ENCODE measurements at places on chromosomes 11 and 22.

GRCh38 chr11:83002053-83002452, 69.6 kb downstream of the RAB30 start:
- no peak for DNase-seq

GRCh38 chr11:81237139-81237538, 1496.5 kb downstream of the FAM181B start:
- DNase-seq: peak; percentile 48

DNA sequence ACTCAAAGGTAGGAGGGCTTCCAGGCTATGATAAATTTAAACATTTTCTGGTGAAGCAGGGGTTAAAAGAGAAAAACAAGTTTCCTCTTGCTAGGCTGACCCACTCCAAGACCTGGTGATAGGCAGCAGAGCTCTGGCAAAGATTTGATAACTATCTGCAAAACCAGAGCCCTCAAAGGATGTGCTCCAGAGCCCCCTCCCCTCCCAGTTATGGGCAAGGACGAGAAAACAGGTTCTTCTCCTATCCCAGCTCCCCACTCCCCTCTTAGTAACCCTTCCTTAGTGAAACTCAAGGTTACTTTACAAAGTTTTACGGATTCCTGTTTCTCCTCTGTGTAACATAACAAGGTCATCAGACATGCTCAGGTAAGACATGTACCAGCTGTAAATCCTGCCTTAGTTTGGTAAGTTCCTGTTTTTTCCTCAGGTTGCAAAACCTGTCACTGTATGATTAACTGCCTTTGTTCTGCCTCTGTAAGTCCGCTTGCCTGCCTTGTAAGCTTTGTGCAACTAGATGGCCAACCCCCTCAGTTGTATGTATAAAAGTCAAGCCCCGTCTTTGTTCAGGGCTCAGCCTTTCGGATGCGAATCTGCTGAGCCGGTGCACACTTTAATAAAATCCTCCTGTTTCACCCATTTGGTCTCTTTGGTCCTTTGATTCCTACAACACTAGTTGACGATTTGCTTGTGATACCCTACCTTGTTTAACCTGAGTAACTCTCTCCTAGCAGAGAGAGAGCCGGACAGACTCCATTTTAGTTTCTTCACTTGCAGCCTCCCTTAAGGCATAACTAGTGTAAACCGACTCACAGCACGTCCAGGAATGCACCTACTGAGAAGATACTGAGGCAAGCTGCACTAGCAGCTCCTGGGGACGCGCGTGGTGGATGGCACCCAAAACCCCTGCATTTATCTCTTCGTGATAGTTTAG, 13.9 kb downstream of the APOBEC3H start:
- DNase-seq: no peak

GRCh38 chr11:116545912-116546311, 226.9 kb downstream of the BUD13 start:
- DNase-seq: no peak

DNA sequence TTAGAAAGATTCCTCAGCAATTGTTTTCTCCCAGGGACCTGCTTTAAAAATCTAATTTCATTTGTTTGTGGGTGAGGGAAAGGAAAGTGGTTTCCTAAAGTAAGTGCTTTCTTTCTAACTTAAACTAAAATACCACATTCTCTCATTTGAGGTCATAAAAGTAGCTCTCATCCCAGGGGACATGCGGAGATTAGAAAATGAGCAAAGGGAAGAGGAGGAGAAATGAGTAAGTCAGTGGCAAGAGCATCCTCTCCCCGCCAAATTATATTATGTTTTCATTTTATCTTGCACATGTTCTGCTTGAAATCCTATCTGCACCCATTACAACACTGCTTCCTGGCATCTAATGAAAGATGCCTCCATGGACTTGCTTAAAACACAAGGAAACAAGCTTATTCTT, 191.4 kb downstream of the ARHGAP42 start:
- peak; percentile 91 for DNase-seq

GRCh38 chr22:33807470-33807869, 112.8 kb downstream of the LARGE1 start:
- peak; percentile 61 for DNase-seq

- peak; percentile 71 for DNase-seq
Measured at GRCh38 chr11:110711776-110712658, at the start of gene ARHGAP20. Gene ARHGAP20, minus strand, starts transcription at chr11:110712437. Its CDS starts 206 bp downstream, at chr11:110712231.

- DNase-seq: no peak
Measured at GRCh38 chr22:47022475-47022874, 260.0 kb downstream of the TBC1D22A start.

DNA sequence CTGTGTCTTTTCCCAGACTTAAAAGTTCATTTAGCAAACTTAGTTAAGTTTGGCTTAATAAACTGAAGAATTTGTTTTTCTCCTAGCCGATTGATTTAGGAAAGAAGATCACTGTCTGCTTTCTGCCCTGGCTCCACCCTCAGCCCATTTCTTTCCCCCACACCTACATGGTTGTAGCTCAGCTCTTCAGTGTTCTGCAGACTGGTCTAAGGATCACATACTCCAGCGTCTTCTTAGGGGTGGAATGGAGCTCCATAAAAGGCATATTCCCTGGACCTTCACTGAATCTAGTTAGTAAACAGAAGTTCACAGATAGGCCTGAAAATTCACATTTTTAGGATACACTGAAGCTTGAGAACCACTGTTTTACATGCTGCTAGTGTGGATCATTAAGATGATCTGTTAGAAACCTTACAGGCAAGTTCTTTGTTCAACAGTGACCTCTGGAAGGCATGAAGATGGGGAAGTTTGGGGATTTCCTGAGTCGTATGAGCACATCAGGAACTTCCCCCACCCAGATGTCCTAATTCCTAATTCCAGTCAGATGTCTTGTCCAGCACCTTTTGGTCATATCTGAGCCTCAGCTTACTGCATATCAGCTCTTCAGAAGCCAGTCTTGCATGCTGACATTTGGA, 16.8 kb downstream of the PIWIL4 start:
- no peak for DNase-seq

- no peak for DNase-seq
Measured at GRCh38 chr22:43164636-43165035, 13.3 kb downstream of the TSPO start.

GRCh38 chr11:10584071-10584501, 15.6 kb upstream of the LYVE1 start:
- DNase-seq: no peak

- DNase-seq: peak; percentile 77
Measured at GRCh38 chr22:19179497-19180048, 1.0 kb upstream of the SLC25A1 start.

DNA sequence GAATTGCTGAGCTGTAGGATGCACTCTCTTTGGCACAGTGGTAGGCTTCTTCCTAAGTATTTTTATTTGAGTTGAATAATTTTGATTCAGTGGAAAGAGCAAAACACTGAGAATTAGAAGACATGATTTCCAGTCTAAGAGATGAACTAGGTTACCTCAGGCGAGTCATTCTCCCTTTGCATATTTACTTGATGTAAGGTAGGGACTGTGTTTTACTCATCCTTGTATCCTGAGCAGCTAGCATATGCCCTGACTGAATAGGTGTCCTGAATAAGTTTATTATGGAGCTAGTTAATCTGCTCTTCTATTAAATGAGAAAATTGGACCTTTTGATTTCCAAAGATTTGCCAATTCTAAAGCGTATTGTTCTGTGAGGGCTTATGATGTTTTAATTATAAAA, 50.7 kb downstream of the STIM1 start:
- DNase-seq: no peak

- no peak for DNase-seq
Measured at GRCh38 chr11:71305451-71306125, 53.2 kb upstream of the SHANK2 start.

GRCh38 chr22:48342732-48343131, 1484.9 kb downstream of the BRD1 start:
- no peak for DNase-seq

- DNase-seq: peak; percentile 64
Measured at GRCh38 chr22:41197038-41197972, 7.8 kb upstream of the L3MBTL2 start.

GRCh38 chr11:73875840-73876239, 806 bp downstream of the COA4 start:
- DNase-seq: no peak

- peak; percentile 60 for DNase-seq
Measured at GRCh38 chr11:121194731-121195596, 93.9 kb downstream of the TECTA start.

- DNase-seq: peak; percentile 22
Measured at GRCh38 chr11:3686751-3687150, 15.6 kb upstream of the CHRNA10 start.

- DNase-seq: no peak
Measured at GRCh38 chr22:32850157-32850556, 48.7 kb downstream of the TIMP3 start.

- DNase-seq: no peak
Measured at GRCh38 chr22:25729016-25729995, 12.7 kb upstream of the MYO18B start.

DNA sequence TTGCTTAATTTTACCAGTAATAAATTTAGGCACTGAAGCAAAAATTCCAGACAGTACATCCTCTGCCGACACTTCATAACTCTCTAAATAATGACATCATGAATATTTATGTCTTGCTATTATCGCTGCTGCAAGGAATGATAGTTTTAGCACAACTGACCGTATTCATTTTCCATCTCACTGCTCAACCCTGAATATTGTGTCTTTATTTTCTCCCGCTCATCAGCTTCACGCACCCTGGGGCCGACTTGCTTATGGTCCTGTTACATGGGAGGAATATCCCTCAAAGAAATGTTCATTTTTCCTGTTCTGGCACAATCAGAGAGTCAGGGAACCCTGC, 33.3 kb downstream of the SLN start:
- DNase-seq: no peak

GRCh38 chr11:18312663-18313420, 9.1 kb downstream of the HPS5 start:
- peak; percentile 90 for DNase-seq

GRCh38 chr22:31651664-31652063, 10.4 kb downstream of the PISD start:
- no peak for DNase-seq

- no peak for DNase-seq
Measured at GRCh38 chr22:23841736-23842445, 3.1 kb upstream of the DERL3 start.

DNA sequence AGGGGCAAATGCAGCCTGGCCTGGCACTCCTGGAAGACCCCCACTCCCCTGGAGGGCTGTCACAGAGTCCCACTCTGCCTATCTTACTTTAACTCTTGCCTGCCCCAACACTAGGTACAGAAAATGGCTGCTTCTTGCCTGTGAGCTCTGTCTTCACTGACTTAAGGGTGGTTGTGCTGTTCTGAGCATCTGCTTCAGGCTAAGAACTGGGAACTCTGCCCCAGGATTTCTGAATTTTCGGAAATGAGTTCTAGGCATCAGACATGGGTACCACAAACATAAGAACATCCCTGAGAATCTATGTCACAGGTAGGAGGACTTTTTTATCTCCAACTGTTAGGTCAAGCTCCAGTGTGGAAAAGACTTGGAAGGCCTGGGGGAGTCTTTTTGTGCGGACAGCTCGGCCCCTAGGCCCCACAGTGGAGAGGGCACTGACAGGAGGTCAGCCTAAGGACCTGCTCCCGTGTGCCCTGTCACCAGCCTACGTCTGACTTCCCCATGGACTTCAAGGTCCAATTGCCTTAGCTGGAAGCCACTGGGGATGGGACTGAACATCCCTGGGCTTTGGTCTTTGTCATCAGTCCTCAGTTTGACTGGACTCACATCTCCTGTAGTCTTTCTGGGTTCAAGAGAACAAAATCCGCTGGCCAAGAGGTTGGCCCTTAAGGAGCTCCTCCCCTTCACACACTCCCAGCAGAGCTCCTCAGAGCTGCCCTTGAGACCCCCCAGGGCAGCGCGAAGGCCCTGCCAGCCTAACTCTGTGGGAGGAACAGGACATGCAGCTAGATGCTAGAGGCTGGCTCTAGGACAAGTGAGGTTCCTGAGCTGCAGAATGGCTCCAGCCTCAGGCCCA, 31.9 kb downstream of the PPP2R1B start:
- DNase-seq: no peak

- no peak for DNase-seq
Measured at GRCh38 chr11:119155733-119156492, 7.1 kb downstream of the ABCG4 start.

GRCh38 chr11:61696602-61697001, 16.4 kb downstream of the DAGLA start:
- DNase-seq: no peak

DNA sequence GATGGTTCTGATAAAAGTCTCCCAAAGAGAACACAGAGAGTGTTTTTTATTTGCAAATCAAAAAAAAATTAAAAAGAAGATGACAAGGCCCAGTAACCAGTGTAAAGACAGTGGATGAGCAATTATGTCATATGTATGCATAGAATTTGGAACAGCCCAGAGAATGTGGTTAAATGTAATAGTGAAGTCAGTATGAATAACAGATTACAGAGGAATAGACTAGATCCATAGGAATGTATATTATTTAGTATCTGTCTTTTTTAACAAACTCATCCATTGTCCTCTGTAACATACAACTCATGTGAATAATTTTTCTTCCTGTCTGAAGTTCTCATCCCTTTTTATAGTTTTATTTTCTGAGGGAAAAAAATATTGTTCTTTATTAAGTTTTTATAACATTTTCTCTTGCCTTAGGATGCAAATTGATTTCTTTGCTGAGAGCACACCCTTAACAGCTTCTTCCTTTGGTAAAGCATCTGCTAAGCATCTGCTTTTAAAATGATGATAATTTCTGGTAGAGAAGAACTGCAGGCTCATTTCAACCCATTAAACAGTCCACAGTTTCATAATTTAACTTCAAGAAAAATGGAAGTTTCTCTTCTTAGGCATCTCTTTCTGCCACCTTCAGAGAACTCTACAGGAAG, 266.5 kb upstream of the MTNR1B start:
- peak; percentile 94 for DNase-seq

GRCh38 chr22:30202531-30203006, 44.0 kb downstream of the LIF start:
- DNase-seq: peak; percentile 71

- DNase-seq: no peak
Measured at GRCh38 chr11:124839972-124840621, 25.1 kb upstream of the ROBO3 start.

All from fibroblast of skin of back (primary cell).